EH (cell line): ENCODE measurements at places on chromosomes 6 and 20.

DNA sequence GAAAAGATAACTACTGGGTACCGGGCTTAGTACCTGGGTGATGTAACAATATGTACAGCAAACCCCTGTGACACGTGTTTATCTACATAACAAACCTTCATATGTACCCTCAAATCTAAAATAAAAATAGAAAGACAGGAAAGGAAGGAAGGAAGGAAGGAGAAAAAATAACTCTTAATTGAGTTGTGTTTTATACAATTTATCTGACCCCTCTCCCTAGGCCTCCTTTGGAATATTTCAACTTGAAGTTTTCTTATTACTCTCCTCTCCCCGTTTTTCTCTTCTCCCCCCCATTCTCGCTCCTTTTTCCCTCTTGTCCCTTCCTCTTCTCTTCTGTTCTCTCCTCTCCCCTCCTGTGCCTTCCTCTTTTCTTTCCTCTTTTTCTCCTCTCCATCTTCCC is 156.1 kb downstream of the F13A1 start:
- DNase-seq = no peak

DNA sequence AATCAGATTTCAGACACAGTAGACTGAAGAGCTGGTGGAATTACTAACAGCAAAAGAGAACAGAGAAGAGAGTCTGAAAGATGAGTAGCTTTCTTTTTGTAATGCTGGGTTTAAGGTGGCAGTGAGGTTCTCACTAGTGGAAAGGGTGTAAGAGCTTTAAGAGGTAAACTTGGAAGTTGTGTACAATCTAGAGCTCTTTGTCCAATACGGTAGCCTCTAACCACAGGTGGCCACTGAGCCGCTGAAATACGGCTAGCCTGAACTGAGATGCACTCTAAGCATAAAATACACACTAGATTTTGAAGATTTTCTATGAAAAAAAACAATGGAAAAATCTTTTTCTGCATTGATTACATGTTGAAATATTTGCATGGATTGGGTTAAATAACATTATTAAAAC is 4.0 kb downstream of the ELOVL2 start:
- no peak for DNase-seq

DNA sequence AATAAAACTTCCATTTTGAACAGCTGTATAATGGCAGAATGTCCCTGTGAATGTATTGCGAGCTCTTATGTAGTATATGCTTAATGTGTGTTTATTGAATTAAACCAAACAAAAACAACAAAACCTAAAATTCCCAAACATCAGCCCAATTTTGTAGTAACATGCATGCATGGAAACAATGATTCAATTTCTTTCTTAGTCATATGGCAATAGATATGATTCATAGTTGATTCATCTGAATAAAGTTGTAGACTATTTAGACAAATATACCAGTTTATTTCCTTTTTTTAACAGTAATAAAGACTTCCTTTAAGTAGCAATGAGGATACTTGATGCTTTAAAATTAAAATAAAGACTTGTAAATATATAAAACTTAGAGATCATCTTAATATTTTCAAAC is 670.6 kb downstream of the CD109 start:
- DNase-seq = peak; percentile 22

DNA sequence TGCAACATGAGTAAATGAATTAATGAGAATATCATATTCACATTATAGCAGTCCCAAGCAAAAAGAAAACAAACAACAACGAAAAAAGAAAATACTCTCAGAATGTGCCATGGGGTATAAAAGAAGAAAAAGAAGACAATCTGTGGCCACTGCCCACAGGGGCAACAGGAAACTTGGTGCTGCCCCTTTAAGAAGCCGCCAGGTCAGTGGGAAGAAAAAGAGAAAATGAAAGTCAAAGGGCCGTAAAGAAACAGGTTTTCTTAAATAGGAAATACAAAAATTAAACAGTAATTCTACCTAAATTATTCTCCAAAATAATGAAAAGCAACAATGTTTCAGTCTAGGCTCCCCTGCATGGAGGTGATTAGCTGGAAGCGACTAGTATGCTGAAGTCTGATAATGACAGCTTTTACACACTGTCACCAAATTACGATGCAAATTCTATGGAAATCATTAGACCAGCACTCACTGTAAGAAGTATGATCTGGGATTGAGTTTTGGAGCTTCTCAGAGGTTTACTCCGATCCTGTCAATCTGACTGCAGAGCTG is 23.6 kb downstream of the GMDS start:
- no peak for DNase-seq

GRCh38 chr6:147222160-147222838 is 18.1 kb downstream of the STXBP5 start:
- DNase-seq = peak; percentile 50

DNA sequence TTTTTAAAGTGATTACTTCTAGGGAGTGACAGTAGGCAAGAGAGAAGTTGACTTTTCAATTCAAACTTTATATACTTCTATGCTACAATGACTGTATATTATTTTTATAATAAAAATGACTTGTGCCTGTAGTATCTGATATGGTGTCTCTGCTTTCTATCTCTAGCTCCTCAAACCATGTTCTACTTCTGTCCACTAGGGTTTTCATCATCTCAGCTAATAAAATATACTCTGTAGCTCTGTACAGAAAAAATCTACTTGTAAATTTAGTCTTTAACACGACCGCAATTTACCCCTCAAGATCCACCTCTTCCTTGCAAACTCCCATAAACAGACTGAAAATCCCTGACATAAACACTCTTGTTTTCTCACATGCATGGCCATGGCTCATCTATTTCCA is 42.3 kb downstream of the HBS1L start:
- no peak for DNase-seq
